ENCODE measurements at places on chromosomes 5 and 9. TPM values are rescaled to one million over a fixed set of nuclear protein-coding genes. Genes with fewer than 3 reads are reported as not detected.

The NR6A1 gene
- 1.2 TPM for total RNA-seq

The PCDHB6 gene
- 0.07 TPM for total RNA-seq

The FAM221B gene
- total RNA-seq: not detected

The MARCHF6 gene
- 72.6 TPM for total RNA-seq

The PHF24 gene
- not detected for total RNA-seq

The OGN gene
- under 0.01 TPM for total RNA-seq

The AKNA gene
- 10.1 TPM for total RNA-seq

The IFNK gene
- not detected for total RNA-seq

All from thoracic aorta endothelial cell (primary cell).